ENCODE measurements at places on chromosomes 2 and 18. TPM values are rescaled to one million over a fixed set of nuclear protein-coding genes. Genes with fewer than 3 reads are reported as not detected.
A peak's percentile ranks its signal among the peaks of the same experiment; 100 is the strongest.

ESPNL gene
- 1.4 TPM for total RNA-seq

DNA sequence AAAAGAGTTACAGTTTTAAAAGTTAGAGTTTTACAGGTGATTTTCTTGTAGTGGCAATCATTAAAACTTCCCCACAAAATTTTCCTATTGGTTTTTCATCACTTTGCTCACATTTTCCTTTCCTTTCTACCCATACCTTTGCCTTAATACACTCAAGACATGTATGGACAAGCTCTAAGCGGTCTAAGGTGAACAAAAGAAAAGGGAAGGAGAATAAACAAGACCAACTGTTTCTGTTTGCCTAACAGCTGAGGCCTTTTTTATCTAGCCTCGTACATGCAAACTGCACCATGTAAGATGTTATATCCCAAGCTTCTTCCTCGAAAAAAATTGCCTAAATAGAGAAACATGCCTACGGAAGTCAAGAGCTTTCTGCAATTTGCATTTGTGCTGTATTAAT, 33.9 kb upstream of the TBC1D8 start:
- H3K27me3 ChIP-seq, result no peaks in the 10 kb centered on the region
- peak overlapping the region; percentile 26 for H3K27ac ChIP-seq
- DNase-seq, result no peak
- peaks cover 3% of the 10 kb centered on the region for H3K36me3 ChIP-seq

DNA sequence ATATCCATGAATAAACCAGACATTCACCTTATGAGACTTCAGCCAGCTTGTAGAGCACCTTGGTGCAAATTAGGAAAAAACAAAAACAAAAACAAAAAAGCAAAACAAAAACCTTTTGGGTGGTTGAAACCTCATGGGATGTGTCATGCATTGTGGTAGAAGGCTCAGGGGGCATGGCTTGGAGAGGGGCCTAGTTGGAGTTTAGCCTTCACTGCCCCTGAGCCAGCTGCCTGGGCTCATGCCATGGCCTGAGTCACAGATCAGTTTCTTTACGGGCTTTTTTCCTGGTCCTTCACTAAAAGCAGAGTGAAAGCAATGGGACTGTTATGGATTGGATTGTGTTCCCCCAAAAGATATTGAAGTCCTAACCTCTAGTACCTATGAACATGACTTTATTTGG, 22.0 kb upstream of the DAPL1 start:
- H3K27ac ChIP-seq, result no peak overlapping the region
- peaks cover 34% of the 10 kb centered on the region for H3K4me1 ChIP-seq
- no peaks in the 10 kb centered on the region for H3K27me3 ChIP-seq
- no peak for DNase-seq
- no peak overlapping the region for H3K4me3 ChIP-seq
- H3K36me3 ChIP-seq, result no peaks in the 10 kb centered on the region

CSRNP3 gene
- total RNA-seq, result 7.3 TPM

Measured in WTC11 (cell line).